ENCODE measurements at places on chromosomes 16 and 17.

DNA sequence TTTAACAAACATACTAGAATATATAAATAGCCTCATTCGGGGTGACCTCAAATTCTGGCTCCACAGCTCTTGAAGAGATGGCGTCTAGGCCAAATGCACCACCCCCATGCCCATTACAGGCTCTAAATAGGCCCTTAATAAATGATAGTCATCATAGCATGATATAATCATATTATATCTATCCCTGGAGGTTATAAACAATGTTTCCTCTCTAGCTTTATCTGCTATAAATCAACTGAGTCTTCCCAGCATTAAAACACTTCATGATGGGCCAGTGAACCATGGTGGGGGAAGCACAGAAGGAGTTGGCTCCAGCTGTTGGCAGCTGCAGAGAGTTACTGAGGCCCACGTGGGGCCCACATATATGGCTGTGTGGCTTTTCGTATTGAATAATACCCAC lies 214.9 kb upstream of the MPHOSPH6 start:
- DNase-seq: no peak

DNA sequence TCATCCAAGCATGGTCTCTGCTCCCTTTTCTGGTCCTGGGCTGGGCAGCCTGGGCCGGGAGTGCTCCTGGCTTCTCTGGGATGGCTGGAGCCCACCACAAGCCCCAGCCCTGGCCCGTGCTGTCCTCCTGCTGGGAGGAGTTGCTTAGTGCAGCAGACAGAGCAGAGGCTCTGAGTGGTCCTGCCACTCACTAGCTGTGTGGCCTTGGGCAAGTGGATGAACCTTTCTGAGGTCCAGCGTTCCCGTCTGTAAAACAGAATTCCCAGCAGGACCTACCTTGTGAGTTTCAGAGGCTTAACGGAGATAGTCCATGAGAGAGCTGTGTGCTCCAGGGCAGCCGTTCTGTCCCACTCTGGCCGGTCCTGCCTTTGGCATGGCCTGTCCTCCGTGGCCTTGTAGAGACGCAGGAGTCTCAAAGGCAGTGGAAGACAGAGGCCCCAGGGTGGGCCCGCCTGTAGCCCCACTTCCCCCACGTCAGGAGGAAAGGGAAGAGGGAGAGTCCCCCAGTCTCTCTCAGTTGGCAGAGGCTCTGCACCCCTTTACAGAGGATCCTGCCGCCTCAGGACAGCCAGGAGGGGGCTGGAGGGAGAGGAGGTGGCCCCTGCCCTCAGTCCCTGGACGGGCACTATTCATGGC lies 7.8 kb downstream of the MYO15B start:
- no peak for DNase-seq

DNA sequence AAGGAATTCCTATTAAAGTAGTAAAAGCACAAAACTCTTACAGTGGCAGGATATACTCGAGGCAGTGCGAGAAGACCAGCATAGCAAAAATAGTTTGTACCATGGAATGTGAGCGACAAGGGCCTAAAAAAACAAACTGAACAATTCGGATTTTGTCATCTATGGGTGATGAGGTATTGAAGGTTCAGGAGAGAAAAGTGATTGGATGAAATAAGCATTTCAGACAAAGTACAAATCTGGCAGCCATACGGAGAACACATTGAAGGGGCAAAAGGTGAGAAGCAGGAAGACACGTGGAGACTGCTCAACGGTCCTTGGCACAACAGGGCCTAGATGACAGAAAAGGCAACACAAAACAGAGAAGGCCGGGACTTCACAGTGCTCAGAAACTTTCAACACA lies 22.5 kb downstream of the MYH10 start:
- DNase-seq: no peak

DNA sequence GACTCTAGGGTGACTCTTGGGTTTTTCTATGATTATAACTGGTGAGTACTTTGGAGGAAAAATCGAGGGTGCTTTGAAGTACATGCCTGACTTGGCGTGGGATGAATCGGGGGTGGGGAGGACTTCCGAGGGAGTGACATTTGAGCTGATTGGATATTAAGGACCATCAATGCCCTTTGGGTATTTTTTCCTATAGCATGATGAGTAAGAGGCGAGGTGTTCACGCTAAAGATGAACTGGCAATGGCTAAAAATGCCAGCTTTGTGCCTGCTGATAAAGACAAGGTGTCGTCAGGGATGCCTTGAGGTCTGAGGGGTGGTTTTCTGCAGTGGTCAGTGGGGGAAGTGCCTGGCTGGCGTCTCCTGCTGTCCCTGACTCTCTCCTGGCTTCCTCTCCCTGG lies 25.3 kb downstream of the USP43 start:
- no peak for DNase-seq

- DNase-seq: no peak
These were observed 45.9 kb downstream of the NT5M start for GRCh38 chr17:17348872-17349723.

GRCh38 chr16:69917311-69917710 lies 33.8 kb upstream of the CLEC18A start:
- no peak for DNase-seq

DNA sequence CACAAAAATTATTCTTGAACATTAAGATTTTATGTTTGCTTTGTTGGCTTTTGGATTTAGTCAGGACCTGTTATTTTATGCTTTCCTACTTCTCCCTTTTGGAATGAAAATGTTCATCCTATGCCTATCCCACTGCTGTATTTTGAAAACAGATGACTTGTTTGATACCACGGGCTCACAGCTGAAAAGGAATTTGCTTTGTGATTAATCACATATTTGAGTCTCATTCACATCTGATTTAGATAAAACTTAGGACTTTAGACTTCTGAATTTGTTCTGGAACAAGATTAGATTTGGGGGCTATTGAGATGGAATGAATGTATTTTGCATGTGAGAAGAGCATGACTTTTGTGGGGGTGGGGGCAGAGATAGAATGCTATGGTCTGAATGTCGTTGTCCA lies 1012.6 kb downstream of the CDH11 start:
- no peak for DNase-seq

DNA sequence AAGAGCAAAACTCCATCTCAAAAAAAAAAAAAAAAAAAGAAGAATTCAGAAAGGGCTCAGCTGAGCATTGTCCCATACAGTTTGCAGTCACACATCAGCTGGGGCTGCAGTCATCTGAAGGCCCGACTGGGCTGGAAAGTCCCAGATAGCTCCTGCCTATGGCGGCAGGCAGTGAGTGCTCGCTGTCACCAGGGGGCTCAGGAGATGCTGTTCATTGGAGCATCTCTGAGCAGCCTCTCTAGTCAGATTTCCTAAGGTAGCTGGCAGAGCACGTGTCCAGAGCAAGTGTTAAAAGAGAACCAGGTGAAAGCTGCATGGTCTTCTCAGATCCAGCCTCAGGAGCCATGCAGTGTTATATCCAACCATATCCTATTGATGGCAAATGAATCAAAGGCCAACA lies 75.8 kb downstream of the WSCD1 start:
- DNase-seq: no peak

GRCh38 chr17:57946798-57947358 lies 8.3 kb downstream of the CUEDC1 start:
- DNase-seq: peak; percentile 88

DNA sequence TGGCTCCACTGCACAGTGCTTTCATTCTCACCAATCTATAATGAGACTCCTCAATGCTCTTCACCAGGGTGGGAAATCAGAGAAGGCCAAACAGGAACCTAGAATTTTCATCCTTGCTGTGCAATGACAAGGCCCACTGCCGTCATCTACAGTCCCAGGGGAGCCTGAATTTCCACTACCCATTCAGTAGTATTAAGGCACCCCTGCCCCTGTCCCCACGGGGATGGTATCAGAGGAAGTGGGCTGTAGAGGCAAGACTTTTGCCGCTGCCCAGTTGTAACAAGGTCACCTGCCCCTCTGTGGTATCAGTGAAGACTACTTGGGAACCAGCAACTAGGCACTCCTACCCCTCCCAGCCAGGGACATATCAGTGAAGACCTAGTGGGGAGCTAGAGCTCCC lies 104.5 kb downstream of the C16orf78 start:
- DNase-seq: no peak

- no peak for DNase-seq
These were observed 50.9 kb downstream of the IL21R start for GRCh38 chr16:27452569-27453493.

GRCh38 chr17:40371261-40371929 lies 6.9 kb upstream of the GJD3 start:
- DNase-seq: peak; percentile 60

DNA sequence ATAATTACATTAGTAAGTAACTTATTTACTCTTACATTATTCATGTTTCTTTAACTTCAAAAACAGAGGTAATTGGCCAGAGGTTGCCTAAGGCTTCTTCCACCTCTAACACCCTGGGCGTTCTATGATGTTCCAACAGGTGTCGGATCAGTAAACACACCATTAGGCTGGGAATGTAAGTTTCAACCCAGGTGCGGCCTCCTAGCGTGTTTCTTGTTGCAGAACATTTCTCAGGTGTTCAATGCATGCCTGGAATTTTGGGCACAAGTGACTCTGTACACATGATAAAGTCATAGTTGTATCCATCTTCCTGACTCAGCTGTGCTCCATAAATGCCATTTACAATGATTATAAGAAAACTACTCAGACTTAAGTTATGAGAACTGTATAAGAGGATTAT lies 1.0 kb downstream of the KRTAP2-2 start:
- DNase-seq: no peak

GRCh38 chr17:74243013-74243755 lies 29.8 kb downstream of the TTYH2 start:
- DNase-seq: no peak

GRCh38 chr17:29063992-29064391 lies 21.1 kb downstream of the PIPOX start:
- peak; percentile 27 for DNase-seq

DNA sequence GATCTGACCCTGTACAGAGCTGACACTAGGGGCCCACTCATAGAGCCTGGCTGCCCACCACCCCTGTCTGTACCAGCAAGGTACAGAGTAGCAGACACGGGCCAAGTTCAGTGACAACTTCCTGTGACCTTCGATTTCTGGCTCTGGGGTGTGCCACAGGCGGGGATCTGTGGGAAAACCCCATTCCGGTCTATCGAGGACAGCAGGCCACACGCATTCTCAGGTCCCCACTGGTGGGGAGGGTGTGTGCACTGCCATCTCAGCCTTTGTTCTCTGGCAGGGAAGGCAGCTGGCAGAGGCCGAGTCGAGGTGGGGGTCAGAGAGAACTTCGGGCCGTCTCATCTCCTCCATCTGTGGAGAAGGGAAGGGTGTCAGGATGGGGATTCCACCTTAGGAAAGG lies 10.0 kb downstream of the NLE1 start:
- no peak for DNase-seq

DNA sequence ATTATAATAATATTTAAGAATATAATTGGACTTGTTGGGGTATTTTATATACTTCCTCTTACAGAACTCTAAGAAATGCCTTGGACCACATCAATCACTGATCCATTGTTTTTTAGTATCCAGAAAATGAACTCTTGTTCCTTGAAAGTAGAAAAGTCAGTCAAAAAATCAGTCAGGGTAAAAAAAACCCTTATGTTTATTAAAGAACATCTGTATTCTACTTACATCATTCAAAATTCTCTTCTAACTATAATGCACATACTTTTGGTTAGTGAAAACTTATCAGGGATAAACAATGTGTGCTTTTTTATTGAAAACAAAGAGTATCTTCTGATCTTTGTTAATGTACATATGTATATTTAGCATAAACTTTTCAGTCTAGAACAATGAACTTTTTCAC lies 23.5 kb upstream of the CDR2 start:
- DNase-seq: no peak

GRCh38 chr17:69710926-69711325 lies 296.4 kb downstream of the MAP2K6 start:
- no peak for DNase-seq
